ENCODE measurements at places on chromosomes 1 and 21. TPM values are rescaled to one million over a fixed set of nuclear protein-coding genes. Genes with fewer than 3 reads are reported as not detected.

The C1QA gene
- polyA plus RNA-seq, result not detected

The LEFTY1 gene
- 2.7 TPM for polyA plus RNA-seq

The CTSS gene
- 3.2 TPM for polyA plus RNA-seq

The SLC30A2 gene
- 0.28 TPM for polyA plus RNA-seq

The KLHDC9 gene
- 78.1 TPM for polyA plus RNA-seq

The HIVEP3 gene
- 2.6 TPM for polyA plus RNA-seq

The PLCH2 gene
- polyA plus RNA-seq, result 6.6 TPM

The PRAMEF27 gene
- not detected for polyA plus RNA-seq
